ENCODE measurements at places on chromosomes 5 and 9.

DNA sequence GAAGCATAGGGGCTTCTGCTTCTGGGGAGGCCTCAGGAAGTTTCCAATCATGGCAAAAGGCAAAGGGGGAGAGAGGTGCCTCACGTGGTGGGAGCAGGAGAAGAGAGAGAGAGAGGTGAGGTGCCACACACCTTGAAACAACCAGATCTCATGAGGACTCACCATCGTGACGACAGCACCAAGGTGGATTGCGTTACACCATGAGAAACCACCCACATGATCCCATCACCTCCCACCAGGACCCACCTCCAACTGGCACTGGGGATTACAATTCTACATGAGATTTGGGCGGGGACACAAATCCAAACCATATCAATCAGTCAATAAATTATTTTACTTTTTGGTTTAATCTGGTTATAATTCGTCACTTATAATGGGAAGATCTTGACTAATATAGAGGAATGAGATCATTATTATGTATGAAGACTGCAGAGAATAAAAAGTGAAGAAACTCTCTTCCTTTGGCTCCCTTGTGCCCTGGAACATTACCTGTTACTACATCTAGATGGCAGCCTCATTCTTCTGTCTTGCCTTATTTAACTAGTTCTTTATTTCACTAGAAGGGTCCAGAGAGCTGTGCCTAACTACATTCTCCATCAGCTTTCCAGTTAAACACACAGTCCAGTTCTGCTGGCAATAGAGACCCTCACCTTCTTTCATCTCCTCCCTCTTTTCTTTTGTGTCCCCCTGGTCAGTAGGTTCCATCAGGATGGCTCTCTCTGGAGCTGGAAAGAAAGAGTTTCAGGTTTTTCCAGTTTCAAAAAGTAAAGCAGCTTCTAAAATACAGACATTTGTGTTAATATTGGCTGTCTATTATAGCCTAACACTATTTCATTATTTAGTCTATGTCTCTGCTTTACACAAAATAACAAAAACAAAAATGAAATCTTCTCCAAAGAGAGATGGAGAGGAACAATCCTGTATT lies 21.7 kb upstream of the SPINK7 start:
- DNase-seq: no peak

DNA sequence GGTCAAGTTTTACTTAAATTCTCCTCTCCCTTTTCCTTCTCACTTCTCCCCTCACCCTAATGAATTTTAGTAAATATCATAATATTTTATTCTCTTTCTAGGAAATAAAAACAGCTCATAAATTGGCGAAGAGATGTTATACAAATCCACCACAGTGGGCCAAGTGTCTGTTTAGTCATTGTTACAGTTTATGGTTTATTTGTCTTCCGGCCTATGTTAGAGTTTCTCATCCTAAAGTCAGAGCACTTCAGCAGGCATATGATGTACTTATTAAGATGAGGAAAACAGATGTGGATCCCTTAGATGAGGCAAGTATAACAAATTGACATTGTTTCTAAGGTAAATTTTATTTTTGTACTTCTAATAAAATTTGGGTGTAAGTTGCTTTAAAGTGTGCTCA lies 48.2 kb downstream of the RPS6 start:
- no peak for DNase-seq

- no peak for DNase-seq
These were observed 8.3 kb upstream of the PTBP3 start for GRCh38 chr9:112341730-112342129.

GRCh38 chr5:171627936-171628632 lies 157.5 kb upstream of the SMIM23 start:
- DNase-seq: no peak

All from posterior vena cava (tissue), 2 donors.